ENCODE measurements at places on chromosomes 2 and 18.

GRCh38 chr2:227570615-227571014 lies 28.1 kb upstream of the SCYGR2 start:
- no peak for DNase-seq

- no peak for DNase-seq
Measured at GRCh38 chr2:147578529-147578928, 266.3 kb upstream of the ACVR2A start.

- no peak for DNase-seq
Measured at GRCh38 chr2:176004934-176005333, 2.9 kb upstream of the LNPK start.

DNA sequence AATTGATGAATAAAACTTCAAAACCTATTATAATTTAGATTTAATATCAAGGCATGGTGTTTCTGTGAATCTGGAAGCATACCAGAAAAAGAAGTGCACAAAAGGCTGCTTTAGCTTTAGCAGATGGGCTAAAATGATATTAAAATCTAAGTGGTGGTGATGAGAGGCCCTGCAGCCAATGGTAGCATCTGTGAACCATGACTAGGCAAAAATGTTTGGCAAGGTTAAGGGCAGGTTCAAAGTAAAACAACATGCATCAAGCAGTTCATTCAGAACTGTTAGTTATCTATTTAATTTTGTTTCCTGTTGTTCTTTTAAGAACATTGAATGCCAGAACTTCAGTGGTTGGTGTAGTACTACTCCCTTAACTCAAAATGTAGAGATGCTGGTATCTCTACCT lies 1736.9 kb upstream of the CELF4 start:
- no peak for DNase-seq

All from mucosa of gallbladder (tissue), 1 donor.